ENCODE measurements at places on chromosomes 1 and 21.

DNA sequence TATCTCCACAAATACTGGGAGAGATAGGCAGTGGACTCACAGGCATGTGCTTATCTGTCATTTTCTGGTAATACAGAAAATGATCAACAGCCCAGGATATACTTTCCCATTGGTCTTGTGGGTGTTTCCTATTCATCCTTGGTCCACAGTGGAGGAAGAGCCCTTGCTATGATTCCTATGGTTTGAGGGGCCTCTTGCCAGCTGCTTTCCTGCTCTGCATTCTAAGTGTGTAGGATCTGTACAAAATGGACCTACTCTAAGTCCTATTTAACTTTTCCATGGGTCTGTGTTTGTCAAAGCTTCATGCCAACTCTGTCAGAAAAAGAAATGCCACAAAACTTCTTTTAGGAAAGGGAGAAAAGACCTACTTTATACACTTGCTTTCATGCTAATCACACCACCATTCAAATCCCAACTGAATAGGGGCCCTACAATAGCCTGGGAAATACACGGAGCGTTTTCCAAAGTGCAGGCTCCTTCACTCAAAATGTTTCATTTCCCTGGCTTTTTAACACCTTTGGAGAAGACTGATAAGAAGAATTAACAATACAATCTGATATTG, 16.4 kb downstream of the PLPP3 start:
- DNase-seq: no peak

DNA sequence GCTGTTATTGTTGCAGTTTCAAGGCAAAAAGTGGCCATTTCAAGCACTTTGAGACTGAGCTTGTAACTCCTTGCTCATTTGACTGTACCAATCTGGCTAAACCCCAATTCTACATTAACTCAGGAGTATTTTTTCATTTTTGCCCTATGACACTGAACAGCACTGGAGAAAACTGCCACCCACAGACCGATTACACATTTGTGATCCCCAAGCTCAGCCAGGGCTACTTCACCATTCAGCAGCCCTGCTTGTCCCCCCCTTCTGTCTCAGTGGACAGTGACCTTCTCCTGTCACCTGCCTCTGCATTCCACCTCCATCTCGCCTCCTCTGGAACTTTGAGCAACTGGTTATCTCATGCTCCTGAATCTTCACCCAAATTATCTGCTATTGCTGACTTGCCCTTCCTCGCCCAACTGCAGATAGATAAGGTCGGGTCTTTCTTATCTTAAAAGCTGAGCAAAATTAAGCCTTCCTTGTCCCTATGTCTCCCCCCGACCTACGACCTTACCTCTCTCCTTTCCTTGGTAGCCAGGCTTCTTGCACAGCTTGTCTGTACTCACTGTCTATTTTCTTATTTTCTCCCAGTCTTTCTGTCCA, 25.3 kb downstream of the SPATA46 start:
- no peak for DNase-seq

DNA sequence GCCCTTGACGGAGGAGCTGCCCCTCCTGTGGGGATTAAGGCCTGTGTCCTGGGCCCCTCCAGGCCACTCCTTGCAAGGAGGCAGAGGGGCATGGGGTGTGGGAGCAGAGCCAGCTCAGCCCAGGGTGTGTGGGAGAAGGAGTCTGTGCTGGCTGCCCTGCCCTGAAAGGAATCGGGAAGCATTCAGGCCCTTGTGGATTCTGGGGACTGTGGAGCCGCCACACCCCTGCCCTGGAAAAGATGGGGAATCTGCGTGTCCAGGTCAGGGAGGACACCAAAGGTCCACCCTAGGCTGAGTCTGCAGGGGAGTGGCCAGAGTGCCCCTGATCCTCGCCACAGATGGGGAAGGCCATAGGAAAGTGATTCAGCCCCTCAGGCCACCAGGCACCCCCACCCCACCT, 16.5 kb upstream of the PRDM16 start:
- DNase-seq: no peak

- no peak for DNase-seq
Observed at GRCh38 chr1:88595355-88596002, 88.6 kb upstream of the PKN2 start.

GRCh38 chr1:23581219-23581618, 21.9 kb upstream of the ID3 start:
- no peak for DNase-seq

GRCh38 chr1:117567435-117567834, 38.4 kb upstream of the TENT5C start:
- no peak for DNase-seq

- peak; percentile 29 for DNase-seq
Observed at GRCh38 chr1:163410073-163410999, 88.6 kb downstream of the NUF2 start.

GRCh38 chr1:30466610-30467009, 256.8 kb downstream of the MATN1 start:
- DNase-seq: no peak

DNA sequence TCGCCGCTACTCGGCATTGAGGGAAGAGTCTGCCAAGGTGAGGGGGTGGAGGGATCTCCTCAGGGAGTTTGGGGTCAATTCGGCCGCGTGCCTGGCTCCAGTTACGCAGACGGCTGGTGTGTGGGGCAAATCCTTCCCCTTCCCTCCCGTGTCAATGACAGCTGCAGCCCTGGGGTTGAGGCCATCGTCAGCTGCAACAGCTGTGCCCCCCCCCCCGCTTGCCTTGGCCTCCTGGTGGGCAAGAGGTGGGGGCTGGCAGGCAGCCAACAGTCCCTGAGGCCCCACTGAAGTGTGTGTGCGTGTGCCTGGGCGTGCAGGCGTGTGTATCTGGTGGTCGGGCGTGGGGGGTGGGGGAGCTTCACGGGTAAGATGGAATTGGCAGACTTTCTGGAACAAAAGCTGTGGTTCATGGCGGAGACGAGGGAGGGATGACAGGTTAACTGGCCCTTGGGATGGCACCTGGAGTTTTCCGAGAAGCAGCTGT, 25.6 kb downstream of the PPFIA4 start:
- DNase-seq: no peak

GRCh38 chr21:38356883-38357625, 100.3 kb downstream of the KCNJ15 start:
- no peak for DNase-seq

GRCh38 chr1:216923601-216924000, 200.4 kb upstream of the ESRRG start:
- DNase-seq: no peak

DNA sequence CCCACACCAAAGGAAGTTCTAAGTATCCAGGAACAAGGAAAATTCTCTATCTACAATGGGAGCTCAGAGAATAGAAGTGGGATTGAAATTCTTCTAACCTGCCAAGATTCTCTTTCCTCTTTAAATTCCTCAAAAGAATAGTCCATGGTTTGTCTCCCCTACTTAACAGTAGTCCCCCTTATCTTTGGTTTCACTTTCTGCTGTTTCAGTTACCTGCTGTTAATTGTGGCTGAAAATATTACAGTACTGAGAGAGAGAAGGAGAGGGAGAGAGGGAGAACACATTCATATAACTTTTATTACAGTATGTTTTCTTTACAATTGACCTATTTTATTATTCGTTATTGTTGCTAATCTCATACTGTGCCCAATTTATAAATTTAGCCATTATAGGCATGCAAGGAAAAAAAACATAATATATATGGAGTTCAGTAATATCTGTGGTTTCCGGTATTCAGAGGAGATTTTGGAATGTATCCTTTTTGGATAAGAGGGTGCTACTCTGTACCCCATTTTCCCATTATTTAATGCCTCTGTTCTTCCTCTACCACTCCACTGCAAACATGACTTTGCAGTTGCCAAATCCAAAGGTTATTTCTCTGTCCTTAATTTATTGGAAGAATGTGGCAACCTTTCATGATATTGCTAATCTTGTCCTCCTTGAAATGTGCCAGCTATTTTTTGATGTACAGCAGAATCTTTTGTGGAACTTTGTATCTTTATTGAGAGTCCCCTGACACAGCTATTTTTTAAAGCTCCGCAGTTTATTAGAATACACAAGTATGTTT, 68.0 kb downstream of the USP25 start:
- DNase-seq: no peak

GRCh38 chr21:14582934-14583628, 37.0 kb upstream of the SAMSN1 start:
- DNase-seq: no peak

- DNase-seq: no peak
Observed at GRCh38 chr1:3785456-3786157, 10.7 kb downstream of the LRRC47 start.

DNA sequence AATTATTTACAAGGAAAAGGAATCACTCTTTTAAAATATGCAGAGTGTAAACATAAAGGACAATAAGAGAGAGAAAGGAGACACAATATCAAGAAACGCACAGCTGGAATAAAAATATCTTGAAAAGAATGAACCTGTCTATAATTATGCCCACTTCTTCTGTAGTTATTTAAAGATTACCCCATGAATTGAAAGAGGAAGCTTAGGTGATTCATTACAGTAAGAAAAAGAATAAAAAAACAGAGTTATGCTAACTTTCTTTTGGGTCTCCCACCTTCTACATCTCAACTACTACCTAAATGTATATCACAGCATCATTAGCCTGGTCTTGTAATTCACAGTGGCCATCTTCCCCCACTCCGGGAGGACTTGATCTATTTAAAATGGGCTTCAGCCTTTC, 182.1 kb downstream of the MRPL39 start:
- no peak for DNase-seq

- no peak for DNase-seq
Observed at GRCh38 chr1:60130703-60131102, 57.1 kb upstream of the C1orf87 start.

DNA sequence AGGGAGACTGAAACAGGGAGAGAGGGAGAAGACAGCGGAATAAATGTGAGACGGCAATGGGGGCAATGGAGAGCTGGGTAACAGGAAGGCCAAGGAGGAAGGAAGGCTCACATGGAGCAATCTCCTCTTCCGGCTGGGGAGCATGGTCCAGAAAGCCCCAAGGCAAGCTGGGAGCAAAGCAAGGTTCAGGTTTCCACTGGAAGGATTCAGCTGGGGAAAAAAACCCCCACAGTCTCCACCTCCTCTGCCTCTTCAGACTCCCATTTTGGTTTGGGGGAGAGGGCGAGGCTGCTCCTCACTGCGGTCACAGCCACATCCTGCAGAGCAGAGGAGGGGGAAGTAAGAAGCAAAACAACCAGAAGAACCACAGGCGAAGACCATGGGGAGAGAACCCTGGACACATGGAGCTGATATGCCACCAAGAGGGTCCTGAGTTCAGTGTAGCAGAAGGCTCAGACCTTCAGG, 650 bp downstream of the TNFAIP8L2 start:
- DNase-seq: no peak

DNA sequence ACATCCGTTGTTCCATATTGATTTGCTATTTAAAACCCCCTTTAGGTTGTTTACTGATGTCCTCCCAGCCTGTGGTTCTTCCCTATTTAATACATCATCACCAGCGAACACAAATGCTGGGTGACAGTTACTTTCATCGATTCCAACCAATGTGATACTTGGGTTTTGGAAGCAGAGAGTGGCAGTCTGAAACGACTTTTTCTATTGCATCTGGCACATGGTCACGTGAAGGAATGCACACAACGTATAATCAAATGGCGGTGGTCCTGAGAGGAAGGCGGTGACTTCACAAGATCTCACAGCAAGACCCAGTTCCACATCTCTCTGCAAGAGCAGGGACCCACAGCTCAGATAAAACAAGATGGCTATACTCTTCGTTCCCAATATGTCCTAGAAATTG, 213.9 kb downstream of the DSCAM start:
- no peak for DNase-seq

GRCh38 chr1:175678471-175678870, 64.9 kb downstream of the TNR start:
- DNase-seq: no peak

GRCh38 chr1:233114159-233114558, 163.7 kb downstream of the NTPCR start:
- peak; percentile 15 for DNase-seq

DNA sequence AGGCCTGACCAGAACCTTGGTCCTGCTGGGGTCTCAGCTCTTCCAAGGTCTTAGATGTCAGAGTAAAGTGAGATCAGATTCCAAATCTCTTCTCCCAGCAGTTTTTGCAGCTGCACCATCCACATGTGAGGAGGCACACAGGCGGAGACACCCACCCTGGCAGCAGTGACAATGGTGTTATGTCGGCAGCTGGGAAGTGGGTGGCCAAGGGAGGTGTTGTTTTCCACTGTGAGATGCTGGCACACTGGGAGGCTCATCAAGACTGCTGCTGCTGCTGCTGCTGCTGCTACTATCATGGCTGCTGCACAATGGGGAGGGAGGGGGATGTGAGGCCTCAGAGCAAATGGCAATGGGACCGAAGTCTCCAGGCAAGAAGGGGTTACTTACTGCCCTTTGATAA, 23.6 kb downstream of the CAMK2N1 start:
- no peak for DNase-seq

DNA sequence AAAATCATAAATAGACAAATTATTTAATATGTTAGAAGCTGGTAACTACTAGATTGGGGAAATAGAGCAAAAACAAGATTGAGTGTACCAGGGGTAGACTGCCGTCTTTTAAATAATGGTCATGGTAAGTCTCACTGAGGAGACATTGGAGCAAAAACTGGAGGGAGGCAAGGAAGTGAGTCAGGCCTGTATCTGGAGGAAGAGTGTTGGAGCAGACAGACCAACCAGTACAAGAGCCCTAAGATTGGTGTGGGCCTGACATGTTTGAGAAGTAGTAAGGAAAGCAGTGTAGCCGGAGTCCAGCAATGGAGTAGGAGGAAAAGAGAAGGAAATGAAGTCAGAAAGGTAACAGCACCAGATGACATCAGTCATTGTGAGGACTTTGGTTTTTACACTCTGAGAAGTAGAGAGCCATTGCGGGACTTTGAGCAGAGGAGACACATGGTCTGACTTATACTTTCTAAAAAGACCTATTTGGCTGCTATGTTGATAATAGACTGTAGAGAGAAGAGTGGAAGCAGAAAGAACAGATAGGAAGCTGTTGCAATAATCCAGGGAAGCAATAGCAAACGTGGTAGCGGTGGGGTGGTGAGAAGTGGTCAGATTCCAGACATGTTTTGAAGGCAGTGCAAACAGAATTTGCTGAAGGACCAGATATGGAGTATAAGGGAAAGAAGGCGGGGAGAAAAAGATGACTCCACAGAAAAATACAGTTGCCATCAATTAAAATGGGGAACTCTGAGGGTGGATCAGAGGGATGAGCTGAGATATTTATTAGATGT, 44.7 kb upstream of the GJA5 start:
- DNase-seq: no peak

GRCh38 chr1:245558069-245558468, 403.3 kb downstream of the KIF26B start:
- no peak for DNase-seq

- no peak for DNase-seq
Observed at GRCh38 chr1:33014464-33015163, 22.1 kb downstream of the AK2 start.

GRCh38 chr1:221945669-221946068, 203.8 kb upstream of the DUSP10 start:
- DNase-seq: no peak

- DNase-seq: no peak
Observed at GRCh38 chr1:175341631-175342429, 149.3 kb upstream of the KIAA0040 start.

- DNase-seq: peak; percentile 1
Observed at GRCh38 chr1:19974822-19975416, 4.5 kb downstream of the PLA2G2A start.
